ENCODE measurements at places on chromosomes 13 and 19. TPM values are rescaled to one million over a fixed set of nuclear protein-coding genes. Genes with fewer than 3 reads are reported as not detected.
A peak's percentile ranks its signal among the peaks of the same experiment; 100 is the strongest.

DNA sequence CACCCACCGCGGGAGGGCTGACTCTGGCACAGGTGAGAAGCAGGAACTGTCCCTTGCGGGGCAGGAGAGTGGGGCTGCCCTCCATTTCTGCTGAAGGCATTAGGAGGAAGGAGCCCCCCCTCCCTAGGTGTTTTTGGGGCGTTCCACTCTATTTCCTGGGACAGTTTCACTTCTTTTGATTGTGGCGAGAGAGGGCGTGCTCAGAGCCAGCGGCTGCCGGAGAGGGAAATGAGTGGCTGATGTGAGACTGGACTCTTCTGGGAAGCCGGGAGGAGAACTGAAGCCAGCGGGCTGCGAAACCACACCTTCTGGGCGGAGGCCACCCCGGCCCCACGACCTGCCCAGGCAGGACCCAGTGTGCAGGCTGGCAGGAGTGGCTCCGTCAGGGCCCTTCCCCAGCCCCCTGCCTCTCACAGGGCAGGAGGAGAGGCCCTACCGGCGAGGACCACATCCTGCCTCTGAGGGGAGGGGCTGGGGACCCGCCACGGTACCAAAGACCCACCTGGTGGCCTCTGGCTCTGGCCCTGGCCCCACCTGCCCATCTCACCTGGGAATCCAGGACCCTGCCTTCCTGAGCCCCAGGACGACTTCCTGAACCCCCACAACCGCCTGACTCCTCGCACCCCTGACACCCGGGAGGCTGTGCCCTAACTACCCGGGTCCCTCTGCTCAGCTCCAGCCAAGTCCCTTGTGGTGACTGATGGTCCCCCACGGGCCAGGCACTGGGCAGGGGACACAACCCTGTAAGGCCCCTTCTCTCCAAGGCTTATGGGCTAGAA, 25.9 kb downstream of the MPND start:
- peaks cover 23% of the 10 kb centered on the region for H3K4me1 ChIP-seq
- H3K27ac ChIP-seq = no peak overlapping the region
- H3K36me3 ChIP-seq = no peaks in the 10 kb centered on the region
- peaks cover 4% of the 10 kb centered on the region for H3K27me3 ChIP-seq

DNA sequence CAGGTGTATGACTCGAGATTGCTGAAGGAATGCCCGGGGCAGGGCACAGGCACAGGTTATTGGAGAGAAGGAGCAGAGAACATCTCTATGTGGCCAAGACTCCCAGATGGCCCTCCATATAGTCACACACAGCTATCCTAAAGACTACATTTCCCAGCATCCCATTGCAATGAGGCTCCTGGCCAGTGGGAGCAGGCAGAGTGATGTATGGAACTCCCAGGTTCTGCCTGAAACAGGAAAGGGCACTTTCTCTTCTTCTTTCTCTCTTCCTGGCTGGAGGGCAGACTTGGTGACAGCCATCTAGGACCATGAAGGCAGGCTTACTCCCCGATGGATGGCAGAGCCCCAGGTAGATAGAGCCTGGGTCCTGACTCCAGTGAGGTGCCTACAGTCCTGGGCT, 13.5 kb downstream of the PPP1R13L start:
- H3K4me1 ChIP-seq = no peaks in the 10 kb centered on the region
- H3K36me3 ChIP-seq = no peaks in the 10 kb centered on the region
- no peak overlapping the region for H3K4me3 ChIP-seq
- H3K27me3 ChIP-seq = peaks cover 2% of the 10 kb centered on the region
- H3K27ac ChIP-seq = no peak overlapping the region

DNA sequence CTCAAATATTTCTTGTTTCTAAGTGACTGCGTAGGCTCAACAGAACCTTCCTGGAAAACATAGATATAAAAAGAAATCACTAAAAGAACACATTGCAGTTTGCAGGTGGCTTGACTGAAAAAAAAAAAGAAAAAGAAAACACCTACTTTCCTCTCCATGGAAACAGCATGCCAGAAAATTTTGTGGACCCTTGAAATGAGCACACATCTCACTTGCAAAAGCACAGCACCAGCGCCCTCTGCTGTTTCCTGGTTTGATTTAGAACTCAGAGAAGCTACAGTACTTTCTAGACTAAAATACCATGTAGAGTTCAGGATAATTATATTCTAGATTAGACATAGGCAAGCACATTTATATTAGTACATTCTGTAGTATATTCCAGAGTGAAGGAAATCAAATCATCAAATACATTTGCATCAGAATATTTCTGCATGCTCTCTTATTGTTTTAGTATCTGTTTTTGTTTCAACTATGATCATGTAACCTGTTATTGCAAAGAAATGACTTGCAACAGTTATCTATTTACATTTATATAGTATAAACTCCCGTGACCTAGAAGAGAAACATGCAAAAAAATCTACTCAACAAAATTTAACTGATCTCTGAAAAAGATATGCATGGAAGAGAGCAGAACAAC, 22.3 kb upstream of the XPO4 start:
- no peaks in the 10 kb centered on the region for H3K27me3 ChIP-seq
- H3K4me1 ChIP-seq = peaks cover 5% of the 10 kb centered on the region
- no peak overlapping the region for H3K4me3 ChIP-seq
- H3K36me3 ChIP-seq = no peaks in the 10 kb centered on the region

- no peak for DNase-seq
- peak overlapping the region; percentile 86 for H3K27ac ChIP-seq
- H3K27me3 ChIP-seq = no peaks in the 10 kb centered on the region
- H3K4me3 ChIP-seq = peak overlapping the region; percentile 89
Observed at GRCh38 chr19:17721821-17722220, 2.5 kb downstream of the MAP1S start.

The SLC5A5 gene
- total RNA-seq = not detected

Data from neural crest cell (in vitro differentiated cells).